ENCODE measurements at places on chromosomes 7 and 10. TPM values are rescaled to one million over a fixed set of nuclear protein-coding genes. Genes with fewer than 3 reads are reported as not detected.

DNA sequence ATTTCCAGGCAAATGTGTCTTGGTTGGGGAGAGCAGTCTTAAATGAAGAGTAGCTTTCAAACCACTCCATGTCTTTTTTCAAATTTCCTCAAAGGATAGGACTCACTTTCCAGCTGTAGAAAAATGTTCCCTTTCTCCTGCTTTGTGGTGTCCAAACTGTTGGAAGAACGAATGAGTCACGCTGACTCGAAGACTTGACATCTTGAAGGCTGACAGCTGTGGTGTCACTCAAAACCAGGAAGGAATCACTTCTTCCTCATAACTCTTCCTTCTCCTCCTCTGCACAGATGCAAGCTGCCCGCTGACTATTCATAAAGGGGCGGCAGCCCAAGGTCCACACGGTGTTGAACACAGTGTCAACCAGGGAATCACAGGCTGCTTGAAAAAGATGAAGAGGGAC, 19.2 kb downstream of the PLA2G12B start:
- H3K27me3 ChIP-seq: no peaks in the 10 kb centered on the region
- peaks cover 16% of the 10 kb centered on the region for H3K36me3 ChIP-seq
- no peaks in the 10 kb centered on the region for H3K4me1 ChIP-seq
- H3K27ac ChIP-seq: no peak overlapping the region
- no peak overlapping the region for H3K4me3 ChIP-seq

DNA sequence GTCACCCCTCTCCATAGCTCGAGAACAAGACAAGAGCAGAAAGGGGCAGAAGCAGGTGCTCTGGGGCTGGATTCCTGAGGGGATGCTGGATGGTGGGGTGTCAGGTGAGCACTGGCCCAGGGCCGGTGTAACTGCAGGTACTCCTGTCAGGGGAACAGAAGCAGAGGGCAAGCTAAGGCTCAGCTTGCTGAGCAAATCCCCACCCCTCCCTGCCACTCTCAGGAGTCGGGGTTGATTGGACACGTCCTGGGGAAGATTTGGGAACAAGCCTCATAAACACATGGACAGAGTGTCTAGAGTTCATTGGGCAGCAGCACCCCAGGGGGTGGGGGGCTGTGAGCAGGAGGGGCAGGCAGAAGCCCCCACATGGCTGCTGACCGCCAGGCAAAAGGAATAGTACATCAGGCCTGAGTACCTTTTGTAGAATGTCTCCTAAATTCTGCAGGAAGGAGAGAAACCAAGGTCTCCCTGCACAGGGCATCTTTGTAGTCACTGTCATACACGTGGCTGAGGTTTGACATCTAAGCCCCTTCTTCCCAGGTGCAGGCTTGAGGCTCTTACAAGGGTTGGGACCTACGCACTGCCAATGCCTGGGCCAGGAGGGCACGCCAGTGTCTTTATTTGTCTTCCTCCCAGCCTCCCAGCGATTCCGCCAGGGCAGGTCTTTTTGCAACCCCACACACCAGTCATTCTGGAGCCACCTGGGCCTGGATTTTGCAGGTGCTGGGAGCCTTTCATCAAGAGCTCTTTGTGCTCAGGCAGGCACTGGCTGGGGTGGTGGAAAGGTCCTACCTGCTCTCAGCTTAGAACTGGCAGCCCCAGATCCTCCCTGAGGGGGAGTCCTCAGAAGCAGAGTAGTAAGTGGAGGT, 2.8 kb downstream of the CALML3 start:
- H3K36me3 ChIP-seq: no peaks in the 10 kb centered on the region
- no peaks in the 10 kb centered on the region for H3K4me1 ChIP-seq
- no peaks in the 10 kb centered on the region for H3K27me3 ChIP-seq
- H3K27ac ChIP-seq: no peak overlapping the region

GRCh38 chr10:33208166-33208565, 126.3 kb downstream of the NRP1 start:
- no peak overlapping the region for H3K4me3 ChIP-seq
- no peak for DNase-seq
- H3K36me3 ChIP-seq: peaks cover 38% of the 10 kb centered on the region
- no peak overlapping the region for H3K27ac ChIP-seq
- H3K4me1 ChIP-seq: no peaks in the 10 kb centered on the region
- H3K27me3 ChIP-seq: no peaks in the 10 kb centered on the region

DNA sequence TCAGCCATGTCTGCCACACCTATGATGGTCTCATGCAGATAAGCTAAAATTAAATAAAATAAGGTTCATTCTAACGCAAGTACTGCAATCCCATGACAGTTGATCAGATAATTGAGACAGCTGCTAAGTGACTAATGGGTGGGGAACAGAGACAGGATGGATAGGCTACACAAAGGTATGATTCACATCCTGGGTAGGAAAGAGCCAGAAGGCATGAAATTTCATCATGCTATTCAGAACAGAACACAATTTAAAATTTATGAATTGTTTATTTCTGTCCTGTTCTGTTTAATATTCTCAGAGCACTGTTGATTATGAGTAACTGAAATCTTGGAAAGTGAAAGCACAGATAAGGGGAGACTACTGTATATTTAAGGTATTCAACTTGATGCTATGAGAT, 381.8 kb upstream of the SORCS1 start:
- no peaks in the 10 kb centered on the region for H3K27me3 ChIP-seq
- no peak overlapping the region for H3K27ac ChIP-seq
- no peaks in the 10 kb centered on the region for H3K4me1 ChIP-seq
- DNase-seq: no peak
- H3K36me3 ChIP-seq: no peaks in the 10 kb centered on the region
- no peak overlapping the region for H3K4me3 ChIP-seq

DNA sequence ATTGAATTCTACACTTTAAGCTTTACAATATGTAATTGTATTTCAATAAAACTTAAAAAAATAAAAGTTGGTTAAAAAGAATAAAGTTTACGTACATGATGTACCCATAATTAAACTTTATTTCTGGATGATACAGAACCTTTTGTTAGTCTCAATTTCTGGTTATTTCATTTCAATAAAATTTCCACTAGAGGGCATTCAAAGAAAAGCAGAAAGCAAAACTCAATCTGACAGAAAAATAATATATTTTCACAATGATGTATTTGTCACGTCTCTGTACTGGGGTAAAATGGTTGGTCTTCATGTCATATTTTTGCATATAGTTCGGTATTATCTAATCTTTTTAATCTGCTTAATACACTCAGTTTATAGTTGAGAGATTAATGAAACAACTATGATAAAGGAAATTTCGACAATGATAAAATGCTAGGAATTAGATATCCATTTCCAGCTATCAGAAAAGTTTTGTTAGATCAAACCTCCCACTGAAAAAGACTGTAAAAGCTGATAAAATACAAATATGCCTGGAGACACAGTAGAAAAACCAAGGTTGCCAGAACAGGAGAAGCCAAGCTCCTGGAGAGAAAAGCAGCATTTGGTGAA, 27.4 kb downstream of the ASZ1 start:
- no peak overlapping the region for H3K27ac ChIP-seq
- H3K4me3 ChIP-seq: no peak overlapping the region
- no peak for DNase-seq

Gene GNGT1
- not detected for total RNA-seq

Measured in Peyer's patch (tissue), 4 donors.